Dermis blood vessel endothelial cell (primary cell): ENCODE measurements at places on chromosomes 3 and 15. TPM values are rescaled to one million over a fixed set of nuclear protein-coding genes. Genes with fewer than 3 reads are reported as not detected.

- DNase-seq, result peak; percentile 54
Measured at GRCh38 chr15:51782357-51782896, 31.0 kb downstream of the TMOD2 start.

GRCh38 chr15:33492434-33493052, 181.8 kb downstream of the RYR3 start:
- no peak for DNase-seq

The TRIP4 gene
- total RNA-seq, result 10.7 and 13.9 TPM in 2 replicates

The SOX14 gene
- not detected in 2 replicates for total RNA-seq

DNA sequence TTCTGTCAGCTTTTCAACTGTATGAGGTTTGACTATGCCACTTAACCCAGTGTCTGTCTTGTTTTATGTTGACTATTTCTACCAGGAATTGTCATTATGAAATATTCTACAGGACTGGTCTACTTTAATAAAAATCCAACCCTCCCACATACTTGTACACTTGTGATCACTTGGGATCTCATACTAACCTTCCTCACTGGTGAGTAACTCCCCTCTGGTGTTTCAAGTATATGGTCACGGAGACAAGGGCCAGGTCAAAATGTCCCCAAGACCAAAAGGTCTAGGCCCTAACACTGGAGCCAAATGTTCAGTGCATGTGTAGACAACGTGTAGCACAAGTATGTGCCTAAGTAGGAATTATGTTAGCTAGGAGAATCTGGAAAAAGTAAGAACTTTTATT, 122.7 kb upstream of the TJP1 start:
- no peak for DNase-seq

The TMEM40 gene
- not detected in 2 replicates for total RNA-seq

- no peak for DNase-seq
Measured at GRCh38 chr3:154227531-154227930, 96.8 kb downstream of the DHX36 start.

The SH2D7 gene
- not detected in 2 replicates for total RNA-seq

GRCh38 chr3:31240466-31240865, 292.3 kb upstream of the STT3B start:
- no peak for DNase-seq

- no peak for DNase-seq
Measured at GRCh38 chr3:27905625-27906024, 183.5 kb upstream of the EOMES start.

The CHRM5 gene
- total RNA-seq, result 0.17 TPM in 1 of 2 replicates, not detected in the other

- DNase-seq, result no peak
Measured at GRCh38 chr3:54198556-54198955, 76.2 kb downstream of the CACNA2D3 start.
